Fibroblast of the aortic adventitia (primary cell): ENCODE measurements at places on chromosomes 6 and 20. TPM values are rescaled to one million over a fixed set of nuclear protein-coding genes. Genes with fewer than 3 reads are reported as not detected.

DNA sequence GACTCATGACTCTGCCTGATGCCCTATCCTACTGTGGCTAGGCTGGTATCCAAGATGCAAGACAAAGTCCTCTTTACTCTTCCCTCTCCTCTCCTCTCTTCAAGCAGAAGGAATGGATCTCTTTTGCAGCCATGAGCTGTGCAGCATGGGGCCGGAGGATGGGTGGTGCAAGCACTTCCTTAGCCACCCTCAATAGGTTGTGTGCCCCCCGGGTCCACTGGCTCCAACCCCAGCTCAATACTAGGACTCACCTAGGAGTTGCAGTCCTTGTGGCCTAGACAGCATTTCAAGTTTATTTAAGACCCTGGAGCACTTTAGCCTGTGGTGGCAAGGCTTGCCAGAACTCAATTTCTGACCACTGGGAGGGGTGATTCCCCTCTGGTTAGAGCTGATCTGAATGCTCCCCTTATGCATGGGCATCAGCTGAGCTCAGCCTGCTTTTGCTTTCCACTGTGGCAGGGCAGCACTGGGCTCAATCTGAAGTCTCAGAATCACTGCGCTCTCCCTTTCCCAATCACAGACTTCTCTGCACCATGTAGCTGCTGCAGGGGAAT, 29.0 kb upstream of the GRM4 start:
- no peak for DNase-seq

- DNase-seq = no peak
Measured at GRCh38 chr6:33904050-33904746, 100.4 kb upstream of the MLN start.

DNA sequence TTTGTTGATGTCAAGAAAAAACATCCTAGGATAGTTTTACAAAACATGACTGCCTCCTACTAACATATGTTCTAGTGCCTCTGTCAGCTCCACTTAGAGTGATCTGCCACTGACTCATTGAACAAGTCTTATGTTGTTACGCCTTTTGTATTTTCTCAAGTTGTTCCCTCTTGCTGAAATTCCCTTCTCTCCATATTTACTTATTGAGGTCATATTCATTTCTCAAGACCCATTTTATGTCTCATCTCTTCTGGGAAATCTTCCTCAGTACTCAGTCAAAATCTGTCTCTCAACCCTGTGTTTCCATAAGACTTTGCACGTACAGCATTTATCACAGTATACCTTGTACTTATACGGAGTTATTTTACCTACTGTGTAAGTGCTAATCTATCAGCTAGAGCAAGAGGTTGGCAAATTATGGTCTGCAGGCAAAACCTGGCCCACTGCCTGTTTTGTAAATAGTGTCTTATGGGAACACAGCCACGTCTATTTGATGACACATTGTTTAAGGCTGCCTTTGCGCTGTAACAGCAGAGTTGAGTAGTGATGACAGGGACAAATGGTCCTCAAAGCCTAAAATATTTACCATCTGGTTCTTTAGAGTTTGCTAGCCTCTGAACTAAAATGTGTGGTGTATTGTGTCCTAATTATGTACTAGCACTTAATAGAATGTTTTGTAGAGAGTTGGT, 83.4 kb downstream of the ADGRB3 start:
- DNase-seq = peak; percentile 20

DNA sequence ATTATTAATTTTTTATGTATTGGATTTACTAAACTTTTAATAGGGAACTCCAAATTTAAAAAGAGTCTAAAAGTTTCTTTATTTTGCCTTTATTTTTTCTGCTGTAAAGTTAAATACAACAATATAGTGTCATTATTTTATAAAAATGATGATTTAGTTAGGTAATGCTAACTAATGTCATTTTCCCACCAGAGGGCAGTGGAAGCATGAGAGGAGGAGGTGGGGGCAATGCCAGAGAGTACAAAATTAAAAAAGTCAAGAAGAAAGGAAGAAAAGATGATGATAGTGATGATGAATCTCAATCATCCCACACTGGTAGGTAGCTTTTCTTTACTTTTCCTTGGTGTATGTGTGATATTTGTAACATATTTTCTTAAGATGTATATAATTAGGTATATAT, 20.2 kb upstream of the FHL5 start:
- DNase-seq = peak; percentile 9

DNA sequence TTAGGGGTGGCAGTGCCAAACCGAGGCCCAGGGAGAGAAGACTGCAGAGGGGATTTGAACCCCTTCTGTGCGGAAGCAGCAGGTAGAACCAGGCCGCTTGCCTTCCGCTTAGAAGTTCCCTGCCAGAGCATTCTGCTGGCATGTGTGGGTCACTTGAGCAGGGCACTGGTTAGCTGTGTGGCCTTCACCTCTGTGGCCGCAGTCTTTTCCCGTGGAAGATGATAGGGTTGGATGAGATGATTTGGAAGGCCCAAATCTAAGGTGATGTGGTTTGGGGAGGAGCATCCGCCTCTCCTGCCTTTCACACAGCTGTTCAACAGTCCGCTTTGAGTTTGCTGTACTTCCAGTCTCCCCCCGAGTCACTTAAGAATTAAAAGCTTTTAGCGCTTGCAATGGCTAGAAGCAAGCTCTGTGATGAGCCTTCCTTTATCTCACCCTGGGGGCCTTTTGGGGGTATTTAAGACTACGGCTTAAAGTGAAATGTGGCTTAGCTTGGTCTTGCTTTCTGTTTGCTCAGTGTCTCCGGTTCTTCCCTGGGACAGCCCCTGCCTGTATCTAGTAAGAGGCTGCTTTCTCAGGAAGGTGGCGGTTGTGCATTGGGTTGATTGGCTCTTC, 743 bp downstream of the CMTR1 start:
- DNase-seq = peak; percentile 26

DNA sequence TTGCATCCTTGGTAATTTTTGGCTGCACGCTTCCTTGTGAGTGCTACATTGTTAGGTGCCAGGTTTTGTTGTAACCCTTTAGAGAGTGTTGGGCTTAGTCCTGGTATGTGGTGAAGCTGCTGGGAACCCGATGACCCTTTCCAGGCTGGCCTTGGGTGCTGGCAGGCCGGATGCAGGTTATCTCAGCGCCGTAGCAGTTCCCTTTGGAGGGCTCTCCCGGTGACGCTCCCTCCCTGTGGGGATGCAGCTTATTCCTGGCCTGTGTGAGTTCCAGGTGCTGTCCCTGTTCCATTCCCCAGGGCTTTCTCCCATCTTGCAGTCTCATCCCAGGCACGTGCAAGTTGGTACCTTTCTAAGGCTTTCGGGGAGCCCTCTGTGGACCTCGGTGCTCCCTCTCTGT, 13.9 kb upstream of the BHLHE23 start:
- no peak for DNase-seq

DNA sequence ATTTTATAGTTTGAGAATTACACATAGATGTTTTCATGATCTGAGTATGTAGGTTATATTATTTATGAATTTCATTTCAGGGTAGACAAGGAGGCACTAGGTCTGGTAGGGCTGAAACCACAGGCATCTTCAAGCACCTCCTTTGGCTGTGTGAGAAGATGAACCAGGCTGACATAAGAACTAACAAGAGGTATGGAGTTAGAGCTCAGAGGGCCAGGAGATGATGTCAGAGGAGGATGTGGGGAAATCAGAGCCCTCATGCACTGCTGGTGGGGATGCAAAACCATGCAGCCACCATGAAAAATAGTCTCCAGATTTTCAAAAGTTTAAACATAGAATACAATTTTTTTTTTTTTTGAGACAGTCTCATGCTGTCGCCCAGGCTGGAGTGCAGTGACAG, 13.6 kb upstream of the RIPOR3 start:
- no peak for DNase-seq

GRCh38 chr20:208942-209566, 18.0 kb upstream of the DEFB129 start:
- peak; percentile 80 for DNase-seq

GRCh38 chr6:113997116-113997515, 26.2 kb upstream of the HDAC2 start:
- DNase-seq = peak; percentile 89

DNA sequence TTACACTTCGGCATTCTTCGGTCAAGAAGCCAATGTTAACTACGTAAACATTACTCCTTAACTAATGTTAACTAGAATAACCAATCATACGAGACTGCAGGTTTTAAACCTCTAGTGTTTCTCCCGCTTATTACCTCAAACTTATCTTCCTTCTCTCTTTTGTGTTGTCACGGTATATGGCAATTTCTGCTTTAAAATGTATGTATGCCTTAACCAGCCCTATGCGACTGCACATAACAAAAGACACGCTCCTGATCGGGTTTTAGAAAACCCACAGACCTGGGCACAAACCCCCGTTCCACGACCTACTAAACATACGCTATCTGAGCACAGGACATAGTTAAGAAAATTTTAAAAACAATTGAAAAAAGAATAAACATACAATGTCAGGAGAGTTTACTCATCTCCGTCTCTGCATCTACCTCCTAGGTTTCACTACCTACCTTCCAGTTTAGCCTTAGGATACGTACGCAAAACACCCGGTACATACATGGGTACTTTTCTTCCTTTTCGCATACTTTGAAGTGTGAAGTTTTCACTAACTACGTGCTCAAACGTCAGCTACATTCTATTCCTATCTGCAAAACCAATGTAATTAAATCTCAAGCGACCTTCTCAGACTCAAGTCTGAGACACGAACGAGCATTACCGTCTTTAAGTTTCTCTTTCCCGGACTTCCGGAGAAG, 1.1 kb downstream of the CD164 start:
- DNase-seq = peak; percentile 47

DNA sequence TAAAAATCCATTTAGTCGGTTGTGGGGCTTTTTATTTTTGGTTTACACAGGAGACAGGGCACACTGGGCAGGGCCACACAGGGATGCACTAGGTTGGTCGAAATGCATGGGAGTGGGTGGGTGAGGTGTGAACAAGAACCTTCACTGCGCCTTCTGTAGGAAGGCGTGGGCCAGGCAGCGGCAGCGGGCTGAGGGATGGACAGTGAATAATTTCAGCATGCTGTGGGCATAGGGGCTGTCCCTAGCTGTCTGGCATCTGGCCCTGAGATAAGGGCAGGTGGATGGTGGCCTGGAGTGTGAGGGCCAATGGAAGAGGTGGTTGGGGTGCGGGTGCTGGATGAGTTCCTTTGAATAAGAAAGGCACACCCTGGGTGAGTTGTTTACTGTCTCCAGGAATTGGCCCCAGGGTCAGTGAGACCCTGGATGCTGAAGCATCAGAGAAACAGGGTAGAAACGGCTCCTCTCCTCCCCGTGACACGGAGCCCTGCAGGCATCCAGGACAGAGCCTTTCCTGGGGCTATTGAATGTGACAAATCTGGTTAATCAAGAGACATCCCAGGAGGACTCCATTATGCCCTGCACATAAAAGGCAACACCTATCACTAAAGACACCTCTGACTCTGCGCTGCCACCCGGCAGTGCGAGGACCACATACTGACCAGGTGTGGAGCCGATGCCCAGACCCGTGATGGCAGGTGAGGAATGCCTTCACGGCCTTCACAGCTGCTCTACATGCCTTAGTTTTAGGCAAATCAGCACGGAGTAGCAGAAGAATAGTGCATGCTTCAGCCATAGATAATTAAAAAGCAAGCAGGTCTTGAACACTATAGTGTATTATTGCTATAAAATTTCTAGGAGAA, 123.0 kb upstream of the SNX9 start:
- DNase-seq = no peak

Gene PSORS1C2
- not detected in 2 replicates for total RNA-seq

Gene ID1
- 62.3 and 98.9 TPM in 2 replicates for total RNA-seq
